BJ (cell line): ENCODE measurements at places on chromosomes 6 and 20.

DNA sequence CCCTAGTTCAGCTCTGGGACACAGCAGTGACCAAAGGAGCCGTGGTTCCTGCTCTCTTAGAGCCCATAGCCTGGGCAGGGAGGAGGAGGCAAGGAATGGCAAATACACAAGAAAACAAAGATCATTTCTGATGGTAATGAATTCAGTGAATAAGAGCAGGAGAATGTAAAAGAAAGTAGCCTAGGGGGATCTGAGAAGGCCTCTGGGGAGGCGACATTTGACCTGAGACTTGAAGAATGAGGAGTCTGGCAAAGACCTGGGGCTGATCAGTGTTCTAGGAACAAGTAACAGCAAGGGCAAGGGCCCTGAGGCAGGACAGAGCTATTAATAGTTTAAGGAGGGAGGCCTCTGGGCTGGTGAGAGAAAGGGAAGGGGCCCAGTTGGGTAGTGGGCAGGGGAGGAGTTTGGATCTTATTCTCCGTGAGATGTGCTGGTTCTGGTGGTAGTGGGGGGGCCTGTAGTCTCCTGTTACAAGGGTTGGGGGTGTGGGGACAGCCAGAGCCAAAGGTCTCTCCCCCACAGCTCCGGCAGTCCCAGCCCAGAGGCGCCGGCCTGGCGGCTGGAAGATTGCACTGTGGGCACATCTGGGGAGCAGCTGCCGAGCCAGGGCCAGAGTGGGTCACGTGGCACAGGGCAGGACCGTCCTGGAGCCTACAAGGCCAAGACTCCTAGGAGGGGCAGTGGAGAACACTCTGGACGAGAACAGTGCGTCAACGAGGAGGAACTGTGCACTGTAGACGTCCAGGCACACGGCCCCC lies 9.3 kb upstream of the ID1 start:
- DNase-seq: peak; percentile 95

DNA sequence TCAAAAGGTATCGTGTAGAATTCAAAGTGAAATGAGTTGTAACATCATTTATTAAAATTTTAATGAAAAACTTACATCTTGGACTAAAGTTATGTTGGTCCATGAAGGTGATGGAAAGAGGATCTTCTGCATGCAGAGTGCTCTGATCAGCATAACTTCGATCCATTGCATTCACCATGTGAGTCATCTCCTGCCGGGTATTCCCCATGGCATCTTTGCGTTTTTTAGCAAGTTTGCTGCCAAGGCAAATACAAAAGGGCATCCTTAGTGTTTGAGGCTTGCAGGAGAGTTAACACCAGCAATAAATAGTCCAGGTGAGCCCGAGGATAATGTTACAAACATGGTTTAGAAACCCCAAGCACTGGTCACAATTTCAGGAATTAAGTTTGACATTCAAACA lies 104.2 kb upstream of the THEMIS start:
- no peak for DNase-seq

DNA sequence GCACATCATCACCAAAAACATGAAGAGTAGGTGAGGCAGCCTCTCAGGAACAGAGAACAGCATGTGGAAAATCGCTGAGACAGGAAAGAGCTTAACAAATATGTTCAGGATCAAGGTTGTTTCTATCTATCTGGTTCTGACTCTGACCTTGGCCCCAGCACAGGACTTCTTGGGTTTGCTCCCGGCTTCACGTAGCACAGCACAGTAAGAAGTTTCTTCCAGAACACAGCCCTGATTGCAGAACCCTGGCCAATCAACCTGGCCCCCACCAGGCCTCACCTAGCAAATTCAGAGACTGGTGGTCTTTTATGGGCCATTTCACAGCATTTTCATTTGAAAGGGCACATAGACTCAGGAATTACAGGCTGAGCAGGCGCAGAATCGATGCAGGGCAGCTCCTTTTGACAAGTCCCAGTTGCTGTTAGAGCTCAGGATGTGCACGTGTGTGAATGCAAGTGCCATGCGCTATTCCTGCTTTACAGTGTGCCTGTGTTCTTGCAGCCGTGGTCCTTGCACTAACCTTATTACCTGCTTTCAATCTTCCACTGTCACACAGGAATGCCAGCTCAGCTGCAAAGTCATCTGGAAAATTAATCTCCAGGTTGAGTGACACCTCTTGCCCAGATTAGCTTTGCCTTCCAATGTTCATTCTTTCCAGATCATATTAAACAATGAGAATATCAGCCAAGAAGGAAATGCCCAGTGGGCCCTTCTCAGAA lies 100.5 kb upstream of the SLC2A12 start:
- no peak for DNase-seq

DNA sequence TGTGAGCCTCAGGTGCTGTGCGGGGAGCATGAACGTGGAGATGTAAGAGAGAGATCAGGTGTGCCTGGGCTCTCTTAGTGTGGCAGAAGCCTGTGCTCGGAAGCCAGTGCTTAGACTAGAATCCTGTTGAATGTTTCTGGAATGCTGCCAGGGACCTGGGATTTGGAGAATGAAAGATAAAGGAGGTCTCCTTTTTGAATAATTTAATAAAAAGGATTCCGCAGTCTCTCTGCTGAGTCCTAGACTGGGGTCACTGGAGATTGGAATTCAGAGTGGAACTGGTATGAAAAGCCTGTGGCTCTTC lies 18.8 kb upstream of the EFCAB8 start:
- DNase-seq: no peak

GRCh38 chr6:35810971-35811698 lies 6.0 kb downstream of the LHFPL5 start:
- DNase-seq: no peak

- DNase-seq: no peak
Observed at GRCh38 chr20:53510262-53510661, 83.4 kb downstream of the ZNF217 start.

- DNase-seq: no peak
Observed at GRCh38 chr6:3290149-3290930, 31.6 kb downstream of the PSMG4 start.

- DNase-seq: no peak
Observed at GRCh38 chr6:22442826-22443225, 126.5 kb upstream of the HDGFL1 start.

GRCh38 chr6:89289710-89290109 lies 25.4 kb downstream of the GABRR2 start:
- DNase-seq: no peak

DNA sequence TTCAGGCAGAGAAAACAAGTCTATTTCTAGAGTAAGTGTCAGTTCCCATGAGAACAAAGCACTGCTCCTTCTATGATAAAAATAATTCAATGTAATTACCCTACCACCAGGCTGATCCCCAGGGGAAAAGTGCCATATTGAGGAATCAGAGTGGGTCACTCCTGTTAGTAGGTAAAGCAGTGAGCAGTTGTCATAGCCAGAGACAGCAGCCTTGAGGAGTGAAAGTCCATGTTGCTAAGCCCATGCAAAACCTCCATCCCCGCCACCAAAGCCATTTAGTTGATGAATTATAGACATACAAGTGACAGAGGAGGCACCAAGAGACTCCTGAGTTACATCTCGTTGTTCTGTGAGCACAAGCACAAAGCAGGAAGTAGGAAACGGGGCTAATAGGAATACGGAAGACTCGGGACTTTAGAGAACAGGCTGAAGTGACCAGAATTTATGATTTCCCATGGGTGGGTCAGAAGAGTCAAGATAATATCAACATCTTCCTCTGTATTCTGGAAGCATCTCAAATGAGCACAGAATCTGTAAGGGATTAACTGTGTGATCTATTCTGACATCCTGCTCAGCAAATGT lies 197.9 kb downstream of the MAFB start:
- no peak for DNase-seq

DNA sequence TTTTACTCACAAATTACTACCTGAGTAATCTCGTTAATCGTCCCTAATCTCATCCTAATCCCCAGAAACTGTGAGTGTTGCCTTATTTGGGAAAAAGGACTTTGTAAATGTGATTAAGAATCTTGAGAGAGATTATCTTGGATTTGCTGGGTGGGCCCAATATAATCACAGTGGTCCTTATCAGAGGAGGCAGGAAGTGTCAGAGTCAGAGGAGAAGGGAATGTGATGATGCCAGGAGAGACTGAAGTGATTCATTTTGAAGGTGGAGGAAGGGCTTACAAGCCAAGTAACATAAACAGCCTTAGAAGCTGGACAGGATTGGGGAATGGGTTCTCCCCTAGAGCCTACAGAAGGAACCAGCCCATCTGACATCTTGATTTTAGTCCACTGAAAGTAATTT lies 16.7 kb downstream of the RPP21 start:
- no peak for DNase-seq

DNA sequence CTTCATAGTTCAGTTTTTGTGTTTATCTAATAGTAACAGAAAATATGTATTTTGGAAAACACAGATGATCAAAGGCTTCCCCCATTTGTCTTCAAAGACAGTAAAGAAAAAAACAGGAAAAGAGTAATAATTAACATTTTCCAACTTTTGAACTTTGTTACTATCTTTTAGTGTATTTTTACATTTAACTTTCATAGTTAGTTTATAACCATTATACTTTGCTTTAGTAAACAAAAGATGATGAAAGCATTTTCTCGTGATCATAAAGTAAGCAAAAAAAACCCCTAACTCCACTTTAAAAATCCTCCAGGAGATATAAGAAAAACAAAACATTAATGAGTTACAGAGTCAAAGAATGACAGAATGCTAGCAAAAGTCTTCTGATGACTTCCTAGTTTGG lies 13.6 kb upstream of the GPRC6A start:
- no peak for DNase-seq

DNA sequence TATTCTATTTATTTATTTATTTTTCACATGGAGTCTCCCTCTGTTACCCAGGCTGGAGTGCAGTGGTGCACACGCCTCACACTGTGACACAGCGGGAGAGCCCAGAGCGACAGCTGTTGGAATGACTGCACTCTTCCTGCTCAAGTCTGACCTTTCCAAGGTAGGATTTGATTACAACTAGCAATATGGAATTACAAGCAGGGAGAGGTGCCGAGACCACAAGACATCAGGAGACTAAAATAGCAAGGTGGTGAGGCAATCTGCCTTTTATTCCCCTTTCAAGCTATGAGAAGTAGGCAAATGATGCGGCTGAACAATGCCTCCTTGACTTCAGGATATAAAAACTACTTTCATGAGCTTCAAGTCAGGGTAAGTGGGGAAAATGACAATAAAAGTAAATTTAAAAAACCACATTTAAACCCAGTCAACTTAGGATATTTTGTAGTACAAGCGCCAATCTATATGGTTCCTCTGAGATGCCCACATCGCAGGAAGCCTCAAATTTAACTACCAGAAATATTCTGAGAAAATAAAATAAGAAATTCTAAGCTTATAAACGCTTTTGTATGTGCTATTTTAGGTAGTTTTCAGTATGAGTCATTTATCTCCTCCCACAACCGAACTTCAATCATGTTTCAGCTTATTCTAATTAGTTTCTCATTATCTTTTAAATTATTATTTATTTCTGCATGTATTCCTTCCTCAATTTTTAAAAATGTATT lies 146.9 kb upstream of the SGK1 start:
- no peak for DNase-seq

- no peak for DNase-seq
Observed at GRCh38 chr6:159303159-159303558, 134.0 kb downstream of the FNDC1 start.

GRCh38 chr6:122484760-122485159 lies 13.2 kb upstream of the SERINC1 start:
- DNase-seq: no peak

- no peak for DNase-seq
Observed at GRCh38 chr6:17556014-17556413, 44.1 kb upstream of the FAM8A1 start.

DNA sequence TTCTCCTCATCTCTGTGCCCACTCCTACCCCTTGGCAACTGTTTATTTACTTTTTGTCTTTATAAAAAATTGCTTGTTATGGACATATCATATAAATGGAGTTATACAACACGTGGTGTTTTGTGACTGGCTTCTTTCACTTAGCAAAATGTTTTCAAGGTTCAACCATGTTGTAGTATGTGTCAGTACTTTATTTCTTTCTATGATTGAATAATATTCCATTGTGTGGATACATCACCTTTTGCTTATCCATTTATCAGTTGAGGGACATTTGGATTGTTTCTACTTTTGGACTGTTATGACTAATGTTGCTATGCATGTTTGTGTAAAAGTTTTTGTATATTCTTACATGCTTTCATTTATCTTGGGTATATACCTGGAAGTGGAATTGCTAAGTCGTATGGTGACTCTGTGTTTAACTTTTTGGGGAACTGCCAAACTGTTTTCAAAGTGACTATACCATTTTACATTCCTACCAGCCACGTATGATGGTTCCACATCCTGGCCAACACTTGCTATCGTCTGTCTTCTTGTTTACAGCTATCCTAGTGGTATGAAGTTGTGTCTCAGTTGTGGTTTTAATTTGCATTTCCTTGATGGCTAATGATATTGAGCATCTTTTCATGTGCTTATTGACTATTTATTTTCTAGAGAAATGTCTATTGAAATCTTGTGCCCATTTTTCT lies 84.4 kb downstream of the SLX4IP start:
- DNase-seq: no peak

DNA sequence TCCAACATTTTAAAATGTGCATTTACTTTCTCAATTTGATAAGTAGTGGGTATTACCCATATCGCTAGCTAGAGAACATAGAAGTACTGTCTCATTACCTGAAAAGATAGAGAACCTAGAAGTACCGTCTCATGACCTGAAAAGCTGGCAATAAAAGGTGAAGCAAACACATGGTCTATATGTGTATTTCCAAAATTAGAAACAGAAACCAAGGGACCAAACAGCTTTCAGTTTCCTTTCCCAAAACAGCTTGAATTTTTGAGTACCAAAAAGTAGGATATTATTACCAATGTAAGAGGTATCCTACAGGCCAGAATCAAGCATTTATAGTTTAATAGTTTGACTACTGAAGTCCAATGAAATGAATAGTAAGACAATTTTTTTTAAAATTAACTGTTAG lies 77.2 kb downstream of the KIF13A start:
- DNase-seq: no peak

- DNase-seq: no peak
Observed at GRCh38 chr20:61631751-61632150, 379.7 kb downstream of the CDH4 start.

DNA sequence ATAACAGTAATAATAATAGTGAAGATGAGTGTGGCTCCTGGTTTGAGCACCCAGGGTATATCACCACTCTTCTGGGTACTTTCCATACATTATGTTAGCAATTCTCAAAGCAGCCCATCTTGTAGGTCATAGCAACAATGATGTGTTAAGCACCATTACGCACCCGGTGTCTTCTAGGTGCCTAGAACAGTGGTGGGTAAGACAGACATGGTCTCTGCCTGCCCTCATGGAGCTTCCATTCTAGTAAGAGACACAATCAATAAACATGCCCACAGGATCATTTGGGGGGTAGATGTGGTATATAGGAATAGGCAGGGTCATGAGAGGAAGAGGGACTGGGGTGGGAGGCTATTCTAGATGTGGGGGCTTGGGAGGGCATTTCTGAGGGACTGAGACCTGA lies 21.0 kb upstream of the OCSTAMP start:
- no peak for DNase-seq

GRCh38 chr6:90898763-90899162 lies 311.9 kb upstream of the MAP3K7 start:
- no peak for DNase-seq
